ENCODE measurements at places on chromosomes 1 and 21.
A peak's percentile ranks its signal among the peaks of the same experiment; 100 is the strongest.

DNA sequence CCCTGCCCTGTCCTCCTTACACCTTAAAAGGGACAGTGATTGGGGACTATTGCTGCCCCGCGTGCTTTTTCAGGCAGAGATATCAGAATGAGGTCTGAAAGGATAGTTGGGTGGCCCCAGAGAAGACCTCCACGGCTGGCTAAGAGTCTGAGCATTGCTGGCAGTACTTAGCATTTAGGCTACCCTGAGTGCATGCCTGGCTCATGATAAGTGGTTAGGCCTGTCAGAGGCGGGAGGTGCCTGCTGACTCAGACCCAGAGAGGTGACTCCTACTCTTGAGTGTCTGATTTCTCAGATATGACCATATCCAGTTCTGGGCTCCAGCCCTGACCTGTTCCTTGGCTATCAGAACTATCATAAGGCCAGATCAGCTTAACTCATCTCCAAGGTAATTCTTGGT, 213.7 kb downstream of the PBX1 start:
- H3K4me1 ChIP-seq: peaks cover 32% of the 10 kb centered on the region
- no peaks in the 10 kb centered on the region for H3K27me3 ChIP-seq
- H3K27ac ChIP-seq: peak overlapping the region; percentile 76
- no peaks in the 10 kb centered on the region for H3K36me3 ChIP-seq
- ATAC-seq: peak; percentile 81

DNA sequence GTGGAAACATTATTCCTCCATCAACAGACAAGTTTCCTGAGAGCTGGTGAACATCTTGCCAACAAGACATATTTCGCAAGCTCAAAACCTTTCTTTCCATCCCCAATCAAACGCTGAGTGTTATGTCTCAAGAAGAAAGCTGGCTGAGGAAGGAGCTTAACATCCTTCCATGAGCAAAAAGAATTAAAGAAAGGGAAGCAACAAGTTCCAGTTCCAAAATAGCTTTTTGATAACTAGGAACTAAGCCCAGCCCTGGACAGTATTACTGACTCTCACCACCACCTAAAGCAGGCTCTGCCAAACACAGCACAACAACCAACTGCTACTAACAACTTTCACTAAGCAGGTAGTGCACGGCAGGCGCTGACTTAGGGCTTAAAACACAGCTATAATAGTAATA, 50.2 kb downstream of the CAPZB start:
- H3K4me1 ChIP-seq: peaks cover 85% of the 10 kb centered on the region
- H3K27ac ChIP-seq: peak overlapping the region; percentile 95
- no peaks in the 10 kb centered on the region for H3K36me3 ChIP-seq
- H3K27me3 ChIP-seq: no peaks in the 10 kb centered on the region
- peak; percentile 69 for ATAC-seq

- no peaks in the 10 kb centered on the region for H3K27me3 ChIP-seq
- no peak overlapping the region for H3K27ac ChIP-seq
- H3K4me1 ChIP-seq: no peaks in the 10 kb centered on the region
- H3K4me3 ChIP-seq: no peak overlapping the region
Observed at GRCh38 chr1:232207073-232207866, 422.7 kb downstream of the SIPA1L2 start.

- H3K4me3 ChIP-seq: no peak overlapping the region
- no peak for ATAC-seq
- H3K36me3 ChIP-seq: peaks cover 41% of the 10 kb centered on the region
- H3K4me1 ChIP-seq: no peaks in the 10 kb centered on the region
- H3K27me3 ChIP-seq: no peaks in the 10 kb centered on the region
- H3K27ac ChIP-seq: no peak overlapping the region
Observed at GRCh38 chr1:179103999-179104398, 22.1 kb downstream of the TOR3A start.

DNA sequence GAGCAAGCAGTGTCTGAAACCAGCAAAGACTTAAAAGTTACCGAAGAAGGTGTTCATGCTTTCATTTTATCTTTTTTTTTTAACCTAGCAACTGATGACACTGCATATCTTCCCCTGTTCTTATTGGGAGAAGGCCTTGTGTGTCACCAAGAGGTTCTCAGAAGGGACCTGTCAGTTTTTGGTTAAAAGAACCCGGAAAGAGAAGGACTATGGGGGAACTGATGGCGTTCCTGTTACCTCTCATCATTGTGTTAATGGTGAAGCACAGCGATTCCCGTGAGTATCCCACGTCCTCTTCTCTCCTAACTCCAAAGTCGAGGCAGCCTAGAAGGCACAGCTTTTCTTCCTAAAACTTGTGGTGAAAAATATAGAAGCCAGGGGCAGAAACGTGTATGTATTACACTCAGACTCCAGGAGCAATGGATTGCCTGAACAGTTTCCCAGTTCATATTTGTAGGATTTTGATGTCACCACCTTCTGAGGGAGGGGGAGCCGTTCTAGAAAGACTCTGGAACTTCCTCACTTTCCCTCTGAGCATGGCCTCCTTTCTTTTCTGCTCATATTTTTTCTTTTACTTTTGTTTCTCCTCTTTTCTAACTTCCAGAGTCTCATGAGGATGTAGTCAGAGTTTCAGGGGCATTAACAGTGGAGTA, at the start of gene MR1:
TSS of gene MR1 (plus strand) at position 185 of the 653 bp plus-strand sequence. CDS start at position 210, 25 bp downstream.
- H3K27me3 ChIP-seq: no peaks in the 10 kb centered on the region
- no peaks in the 10 kb centered on the region for H3K36me3 ChIP-seq
- H3K4me3 ChIP-seq: peak within 1 kb of the TSS; percentile 58
- peak within 1 kb of the TSS; percentile 89 for H3K27ac ChIP-seq

DNA sequence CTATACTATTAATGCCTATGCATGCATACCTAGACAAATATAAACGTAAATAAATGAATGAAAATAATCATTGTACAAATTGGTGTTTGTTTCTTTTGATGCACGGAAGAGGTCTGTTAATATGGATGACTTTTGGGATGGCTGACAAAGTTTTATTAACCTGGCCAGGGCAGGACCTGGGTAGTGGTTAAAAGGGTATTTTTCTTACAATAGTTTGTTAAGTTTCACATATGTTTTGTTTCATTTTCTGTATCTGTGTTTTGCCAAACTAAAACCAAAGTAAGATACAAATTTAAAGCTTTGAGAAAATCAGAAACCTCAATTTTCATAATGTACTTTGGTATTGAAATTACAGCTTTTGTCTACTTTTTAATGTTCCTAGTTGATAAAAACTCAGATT, 222.7 kb upstream of the OLFM3 start:
- H3K36me3 ChIP-seq: no peaks in the 10 kb centered on the region
- H3K4me1 ChIP-seq: no peaks in the 10 kb centered on the region
- no peaks in the 10 kb centered on the region for H3K27me3 ChIP-seq
- H3K27ac ChIP-seq: no peak overlapping the region
- no peak overlapping the region for H3K4me3 ChIP-seq

- H3K27ac ChIP-seq: no peak overlapping the region
- H3K4me1 ChIP-seq: peaks cover 1% of the 10 kb centered on the region
- ATAC-seq: no peak
- peaks cover 93% of the 10 kb centered on the region for H3K36me3 ChIP-seq
- H3K4me3 ChIP-seq: no peak overlapping the region
- no peaks in the 10 kb centered on the region for H3K27me3 ChIP-seq
Observed at GRCh38 chr21:46388206-46388880, 64.4 kb downstream of the PCNT start.

- peak within 1 kb of the TSS; percentile 93 for H3K27ac ChIP-seq
- peak within 1 kb of the TSS; percentile 47 for H3K4me3 ChIP-seq
- no peaks in the 10 kb centered on the region for H3K4me1 ChIP-seq
- no peaks in the 10 kb centered on the region for H3K36me3 ChIP-seq
- no peaks in the 10 kb centered on the region for H3K27me3 ChIP-seq
- peak; percentile 91 for ATAC-seq
Observed at GRCh38 chr1:165827268-165828102, at the start of gene UCK2. TSS of gene UCK2 (plus strand) at chr1:165827614. CDS start at chr1:165827834, 220 bp downstream.

DNA sequence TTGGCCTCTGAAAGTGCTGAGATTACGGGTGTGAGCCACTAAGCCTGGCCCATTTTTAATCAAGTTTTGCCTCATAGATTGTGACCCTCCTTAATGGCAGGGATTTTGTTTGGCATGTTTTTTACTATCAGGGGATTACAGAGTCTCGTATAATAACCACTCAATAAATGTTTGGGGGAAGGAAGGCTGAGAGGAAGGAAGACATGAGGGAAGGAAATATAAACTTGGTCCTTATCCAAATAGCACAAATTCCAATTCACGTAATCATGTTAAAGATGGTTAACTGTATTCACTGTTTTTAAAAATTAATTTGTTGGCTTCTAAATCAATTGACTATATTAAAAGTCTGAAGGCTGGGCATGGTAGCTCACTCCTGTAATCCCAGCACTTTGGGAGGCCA, 30.9 kb upstream of the SERTAD4 start:
- H3K27ac ChIP-seq: no peak overlapping the region
- H3K4me1 ChIP-seq: no peaks in the 10 kb centered on the region

GRCh38 chr1:155029513-155030242, 3.9 kb downstream of the DCST2 start:
- no peak overlapping the region for H3K27ac ChIP-seq
- H3K4me3 ChIP-seq: no peak overlapping the region
- ATAC-seq: peak; percentile 20
- H3K36me3 ChIP-seq: no peaks in the 10 kb centered on the region
- no peaks in the 10 kb centered on the region for H3K27me3 ChIP-seq

DNA sequence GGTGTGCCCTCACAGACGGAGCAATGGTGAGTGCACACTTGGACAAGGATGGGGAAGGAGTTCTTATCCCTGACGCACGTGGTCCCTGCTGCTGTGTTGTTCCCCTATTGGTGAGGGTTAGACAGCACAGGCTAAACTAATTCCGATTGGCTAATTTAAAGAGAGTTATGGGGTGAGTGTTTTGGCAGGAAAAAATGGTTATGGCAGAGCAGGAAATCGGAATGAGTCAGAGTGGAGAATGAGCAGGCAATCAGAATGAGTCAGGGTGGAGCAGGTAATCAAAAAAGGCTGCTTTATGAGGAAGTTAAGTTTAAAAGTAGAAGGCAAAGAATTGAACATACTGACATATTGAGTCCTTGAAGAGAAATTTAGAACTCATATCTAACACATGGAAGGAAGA, 100.5 kb downstream of the NGF start:
- ATAC-seq: no peak
- H3K36me3 ChIP-seq: no peaks in the 10 kb centered on the region
- H3K27ac ChIP-seq: no peak overlapping the region
- H3K4me1 ChIP-seq: no peaks in the 10 kb centered on the region
- H3K4me3 ChIP-seq: no peak overlapping the region

GRCh38 chr1:182952677-182953444, at the start of gene SHCBP1L:
TSS of gene SHCBP1L (minus strand) at chr1:182953166. CDS start at chr1:182953133, 33 bp downstream.
- ATAC-seq: peak; percentile 62
- no peaks in the 10 kb centered on the region for H3K36me3 ChIP-seq
- H3K4me3 ChIP-seq: peak within 1 kb of the TSS; percentile 45
- peaks cover 3% of the 10 kb centered on the region for H3K4me1 ChIP-seq

GRCh38 chr1:42209526-42210251, 45.1 kb upstream of the GUCA2A start:
- ATAC-seq: no peak
- no peaks in the 10 kb centered on the region for H3K27me3 ChIP-seq
- H3K36me3 ChIP-seq: no peaks in the 10 kb centered on the region
- no peak overlapping the region for H3K4me3 ChIP-seq

DNA sequence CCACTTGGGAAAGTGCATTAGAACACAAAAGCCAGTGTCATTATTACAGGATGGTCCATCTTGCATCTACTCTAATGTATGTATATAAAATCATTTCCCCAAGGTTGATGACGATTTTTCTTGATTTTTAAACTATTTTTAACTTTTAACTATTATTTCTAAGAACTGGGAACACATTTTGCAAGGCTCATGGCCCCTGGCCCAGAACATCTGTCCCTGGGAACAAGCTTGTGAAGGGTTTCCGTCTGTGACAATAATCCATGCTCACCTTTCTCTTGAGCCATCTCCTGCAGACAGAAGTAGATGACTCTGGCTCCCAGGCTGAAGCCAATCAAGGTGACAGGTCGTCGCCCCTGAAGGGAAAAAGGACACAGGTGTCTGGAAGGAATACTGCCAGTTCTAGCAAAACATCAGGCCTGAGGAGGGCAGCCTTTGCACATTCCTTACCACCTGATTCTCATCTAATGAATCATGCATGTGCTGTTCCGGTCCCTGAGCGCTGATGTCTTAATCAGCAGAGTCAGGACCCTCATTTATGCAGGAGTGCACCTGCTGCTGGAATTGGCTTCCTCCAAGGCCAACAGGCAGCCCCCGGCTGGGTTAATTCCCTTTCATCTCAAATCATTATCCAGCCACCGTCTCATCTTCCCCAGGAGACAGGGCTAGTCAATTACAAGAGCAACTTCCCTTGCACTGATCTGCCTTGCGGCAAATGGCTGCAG, 62.5 kb downstream of the TMCO4 start:
- no peaks in the 10 kb centered on the region for H3K36me3 ChIP-seq
- no peaks in the 10 kb centered on the region for H3K27me3 ChIP-seq
- peak overlapping the region; percentile 86 for H3K27ac ChIP-seq
- no peak for ATAC-seq
- peaks cover 17% of the 10 kb centered on the region for H3K4me1 ChIP-seq
- H3K4me3 ChIP-seq: no peak overlapping the region

DNA sequence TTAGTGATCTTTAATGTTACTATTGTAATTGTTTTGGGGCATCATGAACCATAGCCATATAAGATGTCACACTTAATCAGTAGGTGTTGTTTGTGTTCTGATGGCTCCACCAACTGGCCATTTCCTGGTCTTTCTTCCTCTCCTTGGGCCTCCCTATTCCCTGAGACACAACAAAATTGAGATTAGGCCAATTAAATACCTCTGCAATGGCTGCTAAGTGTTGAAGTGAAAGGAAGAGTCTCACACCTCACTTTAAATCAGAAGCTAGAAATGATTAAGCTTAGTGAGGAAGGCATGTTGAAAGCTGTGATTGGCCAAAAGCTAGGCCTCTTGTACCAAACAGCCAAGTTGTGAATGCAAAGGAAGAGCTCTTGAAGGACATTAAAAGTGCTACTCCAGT, 30.7 kb downstream of the PPP2R5A start:
- H3K27me3 ChIP-seq: no peaks in the 10 kb centered on the region
- no peak overlapping the region for H3K27ac ChIP-seq
- H3K36me3 ChIP-seq: no peaks in the 10 kb centered on the region
- no peak overlapping the region for H3K4me3 ChIP-seq

GRCh38 chr21:23853796-23854379, 1753.4 kb downstream of the MRPL39 start:
- H3K4me1 ChIP-seq: no peaks in the 10 kb centered on the region
- ATAC-seq: no peak
- peaks cover 4% of the 10 kb centered on the region for H3K27me3 ChIP-seq
- no peak overlapping the region for H3K27ac ChIP-seq

DNA sequence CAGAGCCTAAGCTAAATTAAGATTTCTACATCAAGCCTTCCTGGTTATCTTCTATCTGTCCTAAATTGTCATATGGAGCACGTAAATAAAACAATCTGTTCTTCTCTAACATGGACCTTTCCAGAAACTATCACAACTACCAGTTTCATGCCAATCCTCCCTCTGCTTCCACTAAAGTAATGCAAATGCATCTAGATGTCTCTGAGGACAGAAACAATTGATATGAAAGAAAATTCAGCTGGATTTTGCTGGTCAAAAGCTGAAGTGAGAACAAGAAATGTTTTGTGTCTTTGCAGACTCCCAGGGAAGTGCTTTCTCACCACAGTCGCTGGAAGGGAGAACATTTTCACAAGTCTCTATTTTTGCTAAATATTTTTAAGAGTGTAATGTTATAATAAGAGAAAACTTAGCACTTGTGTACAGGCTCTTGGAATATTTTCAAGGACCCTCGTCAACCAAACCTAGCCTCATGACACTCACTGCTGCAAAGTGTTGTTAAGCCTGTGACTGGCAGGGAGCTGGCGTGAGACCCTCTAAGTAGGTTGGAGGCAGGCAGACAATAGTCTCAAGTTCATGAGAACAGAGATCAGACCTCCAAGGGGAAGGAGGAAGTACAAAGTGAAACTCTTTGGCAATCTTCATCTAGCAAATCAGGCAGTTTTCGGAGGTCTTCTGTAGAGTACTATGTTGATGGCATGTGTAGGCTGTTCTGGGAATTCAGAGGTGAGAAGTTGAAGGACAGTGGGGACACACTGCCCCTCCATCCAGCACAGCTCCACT, 38.8 kb downstream of the DNASE2B start:
- H3K27me3 ChIP-seq: no peaks in the 10 kb centered on the region
- ATAC-seq: no peak
- H3K4me3 ChIP-seq: no peak overlapping the region
- no peaks in the 10 kb centered on the region for H3K4me1 ChIP-seq
- no peak overlapping the region for H3K27ac ChIP-seq

All from gastroesophageal sphincter (tissue), 4 donors.